ENCODE measurements at places on chromosomes 12 and 14. TPM values are rescaled to one million over a fixed set of nuclear protein-coding genes. Genes with fewer than 3 reads are reported as not detected.

- no peaks in the 10 kb centered on the region for H3K27me3 ChIP-seq
- no peaks in the 10 kb centered on the region for H3K36me3 ChIP-seq
- no peak overlapping the region for H3K4me3 ChIP-seq
- DNase-seq: no peak
- H3K4me1 ChIP-seq: peaks cover 17% of the 10 kb centered on the region
Observed at GRCh38 chr14:51546603-51547258, 105.0 kb upstream of the FRMD6 start.

- no peak overlapping the region for H3K4me3 ChIP-seq
- no peaks in the 10 kb centered on the region for H3K27me3 ChIP-seq
- H3K27ac ChIP-seq: no peak overlapping the region
- H3K36me3 ChIP-seq: no peaks in the 10 kb centered on the region
Observed at GRCh38 chr14:49173765-49174373, 412.3 kb downstream of the RPS29 start.

- DNase-seq: no peak
- H3K27ac ChIP-seq: no peak overlapping the region
- H3K27me3 ChIP-seq: no peaks in the 10 kb centered on the region
- no peaks in the 10 kb centered on the region for H3K4me1 ChIP-seq
Observed at GRCh38 chr12:67148265-67148664, 120.9 kb upstream of the CAND1 start.

CD4 gene
- polyA plus RNA-seq: 15.0 TPM

GRCh38 chr12:128823216-128823915, 392 bp downstream of the SLC15A4 start:
- no peak for DNase-seq
- H3K27ac ChIP-seq: peak overlapping the region; percentile 51
- no peaks in the 10 kb centered on the region for H3K27me3 ChIP-seq
- peak overlapping the region; percentile 73 for H3K4me3 ChIP-seq
- H3K4me1 ChIP-seq: peaks cover 3% of the 10 kb centered on the region

- H3K27me3 ChIP-seq: peaks cover 5% of the 10 kb centered on the region
- no peaks in the 10 kb centered on the region for H3K36me3 ChIP-seq
- H3K27ac ChIP-seq: no peak overlapping the region
- no peak overlapping the region for H3K4me3 ChIP-seq
- DNase-seq: no peak
Observed at GRCh38 chr14:61287196-61287595, 6.1 kb upstream of the TMEM30B start.

DNA sequence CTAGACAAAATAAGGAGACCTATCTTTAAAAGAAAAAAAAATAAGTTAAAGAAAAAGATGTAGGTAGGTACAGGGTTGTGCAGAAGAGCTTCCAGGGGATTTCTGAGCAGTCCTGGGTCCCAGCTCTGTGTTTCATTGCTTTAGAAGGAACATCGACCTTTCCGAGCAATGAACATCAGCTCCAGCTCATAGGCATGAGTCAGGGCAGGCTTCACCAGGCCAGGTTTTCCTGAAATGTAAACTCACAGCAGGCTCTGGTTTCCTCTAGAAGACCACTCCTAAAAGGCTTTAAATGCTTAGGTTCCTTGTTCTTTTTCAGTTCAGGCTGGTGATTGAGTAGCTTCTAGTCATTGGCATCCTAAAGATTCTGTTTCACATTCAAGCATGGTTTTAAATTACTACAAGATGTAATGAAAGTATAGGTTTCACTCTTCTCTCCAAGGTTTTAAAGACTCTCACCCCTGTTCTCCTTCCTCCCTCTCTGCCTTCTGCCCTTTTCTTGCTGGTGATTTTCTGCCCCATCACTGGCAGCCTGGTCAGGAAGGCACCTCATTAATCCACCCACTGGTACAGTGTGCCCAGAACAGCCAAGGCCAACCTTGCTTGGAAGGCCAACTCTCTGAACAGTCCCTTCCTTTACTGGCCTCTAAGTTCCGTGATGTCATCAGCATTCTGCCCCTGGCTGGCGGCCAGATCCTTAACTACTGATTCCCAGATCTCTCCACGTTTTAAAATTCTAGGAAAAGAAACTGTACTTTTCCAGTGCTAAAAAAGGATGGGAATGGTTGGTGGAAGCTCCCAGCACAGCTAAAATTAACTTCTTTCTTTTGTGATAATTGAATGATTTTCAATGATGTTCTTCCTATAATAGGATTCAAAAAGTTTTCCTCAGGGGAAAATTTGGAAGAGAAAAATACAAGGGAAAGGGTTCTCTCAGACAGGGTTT, 109.4 kb upstream of the HIF1A start:
- peak overlapping the region; percentile 97 for H3K27ac ChIP-seq
- no peaks in the 10 kb centered on the region for H3K36me3 ChIP-seq
- DNase-seq: peak; percentile 93
- no peak overlapping the region for H3K4me3 ChIP-seq
- H3K4me1 ChIP-seq: peaks cover 31% of the 10 kb centered on the region
- no peaks in the 10 kb centered on the region for H3K27me3 ChIP-seq

- DNase-seq: no peak
- no peaks in the 10 kb centered on the region for H3K36me3 ChIP-seq
- H3K4me1 ChIP-seq: peaks cover 10% of the 10 kb centered on the region
- no peak overlapping the region for H3K4me3 ChIP-seq
- no peaks in the 10 kb centered on the region for H3K27me3 ChIP-seq
Observed at GRCh38 chr14:89794096-89794495, 160.4 kb downstream of the EFCAB11 start.

DNA sequence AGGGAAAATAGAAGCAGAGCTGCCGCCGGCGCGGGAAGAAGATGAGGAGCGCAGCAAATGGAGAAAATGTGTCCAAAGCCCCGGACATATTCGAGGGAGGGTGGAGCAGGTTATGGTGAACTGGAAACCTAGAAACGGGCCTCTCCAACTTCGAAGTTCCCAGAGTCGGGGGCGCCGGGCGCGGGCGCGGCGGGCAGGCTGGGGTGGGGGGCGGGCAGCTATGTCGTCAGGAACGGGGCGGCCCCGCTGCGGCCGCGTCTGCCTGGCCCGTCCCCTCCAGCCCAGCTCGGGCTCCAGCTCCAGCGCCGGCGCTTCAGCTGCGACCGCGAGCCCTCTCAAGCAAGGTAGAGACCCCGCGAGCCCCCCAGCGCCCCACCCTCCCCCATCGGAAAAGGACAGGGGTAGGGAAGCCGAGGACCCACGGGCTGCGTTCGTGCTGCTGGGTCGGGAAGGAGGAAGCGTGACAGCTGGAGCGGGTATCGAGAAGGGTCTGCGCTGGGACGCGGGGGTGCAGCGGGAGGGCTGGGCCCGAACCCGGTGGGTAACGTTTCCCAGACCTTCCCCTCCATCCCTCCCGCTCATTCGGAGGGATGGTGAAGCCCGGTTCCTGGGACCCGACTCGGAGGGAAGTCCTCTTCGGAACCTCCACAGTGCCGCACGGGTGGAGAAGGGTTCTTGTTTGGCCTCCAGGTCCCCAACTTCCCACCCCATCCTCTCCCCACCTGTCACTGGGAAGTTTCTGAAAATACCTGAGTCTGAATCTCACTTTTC, 1.0 kb downstream of the DGKA start:
- peak overlapping the region; percentile 84 for H3K27ac ChIP-seq
- no peaks in the 10 kb centered on the region for H3K27me3 ChIP-seq
- no peaks in the 10 kb centered on the region for H3K36me3 ChIP-seq
- peak overlapping the region; percentile 78 for H3K4me3 ChIP-seq

- H3K27me3 ChIP-seq: no peaks in the 10 kb centered on the region
- DNase-seq: no peak
- no peak overlapping the region for H3K27ac ChIP-seq
Observed at GRCh38 chr14:64509036-64509435, 4.5 kb downstream of the ZBTB1 start.

GRCh38 chr12:2338381-2338780, 285.6 kb downstream of the CACNA1C start:
- H3K4me3 ChIP-seq: no peak overlapping the region
- no peak for DNase-seq
- H3K4me1 ChIP-seq: peaks cover 47% of the 10 kb centered on the region
- H3K36me3 ChIP-seq: no peaks in the 10 kb centered on the region

SARNP gene
- polyA plus RNA-seq: 99.6 TPM

MMP14 gene
- polyA plus RNA-seq: 375 TPM

LAG3 gene
- 0.41 TPM for polyA plus RNA-seq

DNA sequence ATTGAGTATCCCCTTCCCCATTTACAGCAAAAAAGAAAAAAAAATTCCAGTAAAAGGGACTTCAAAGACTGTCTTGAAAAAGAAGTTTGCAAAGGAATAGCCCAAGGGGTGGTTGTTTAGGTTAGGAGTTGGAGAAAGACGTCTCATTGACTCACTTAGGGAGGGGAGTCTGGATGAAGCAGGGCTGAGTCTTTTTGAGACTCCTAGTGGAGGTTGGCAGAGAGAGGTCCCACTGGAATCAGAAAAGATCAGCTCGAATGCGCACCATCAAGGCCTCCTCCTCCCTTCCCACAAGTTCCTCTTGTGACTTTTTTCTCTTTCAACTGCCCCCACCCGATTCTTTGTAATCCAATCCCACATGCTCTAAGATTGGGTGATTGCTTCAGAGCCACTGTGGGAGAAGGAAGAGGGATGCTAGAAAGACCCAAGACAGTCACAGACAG, 1.9 kb downstream of the ARHGEF40 start:
- peak; percentile 81 for DNase-seq
- peak overlapping the region; percentile 96 for H3K27ac ChIP-seq
- no peaks in the 10 kb centered on the region for H3K27me3 ChIP-seq
- H3K36me3 ChIP-seq: peaks cover 39% of the 10 kb centered on the region

DNA sequence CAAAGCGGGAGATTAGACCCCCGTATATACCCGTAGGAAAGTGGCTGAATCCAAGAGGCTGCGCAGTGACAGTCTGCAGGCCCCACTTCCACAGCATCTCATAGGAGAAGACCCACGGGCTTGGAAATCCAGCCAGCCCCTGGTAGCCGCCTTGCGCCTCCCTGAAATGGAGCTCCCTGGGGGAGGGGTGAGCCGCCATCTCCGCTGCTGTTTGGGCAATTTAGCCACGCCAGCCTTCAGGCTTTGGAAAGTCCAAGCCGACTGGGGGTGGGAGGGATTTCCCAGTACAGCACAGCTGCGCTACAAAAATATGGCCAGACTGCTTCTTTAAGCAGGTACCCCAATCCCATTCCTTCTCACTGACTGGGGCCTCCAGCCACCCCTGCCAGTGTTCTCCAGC, 53.4 kb downstream of the CAND1 start:
- no peaks in the 10 kb centered on the region for H3K4me1 ChIP-seq
- no peaks in the 10 kb centered on the region for H3K27me3 ChIP-seq
- H3K4me3 ChIP-seq: no peak overlapping the region
- DNase-seq: no peak

GRCh38 chr12:65560286-65560685, 264.0 kb upstream of the HMGA2 start:
- no peaks in the 10 kb centered on the region for H3K27me3 ChIP-seq
- no peaks in the 10 kb centered on the region for H3K36me3 ChIP-seq
- H3K27ac ChIP-seq: no peak overlapping the region
- DNase-seq: peak; percentile 32
- H3K4me3 ChIP-seq: no peak overlapping the region
- H3K4me1 ChIP-seq: peaks cover 29% of the 10 kb centered on the region

- no peaks in the 10 kb centered on the region for H3K36me3 ChIP-seq
- H3K27ac ChIP-seq: no peak overlapping the region
- no peaks in the 10 kb centered on the region for H3K27me3 ChIP-seq
Observed at GRCh38 chr14:86961106-86961716, 1031.8 kb downstream of the GALC start.

RDH16 gene
- not detected for polyA plus RNA-seq

DNA sequence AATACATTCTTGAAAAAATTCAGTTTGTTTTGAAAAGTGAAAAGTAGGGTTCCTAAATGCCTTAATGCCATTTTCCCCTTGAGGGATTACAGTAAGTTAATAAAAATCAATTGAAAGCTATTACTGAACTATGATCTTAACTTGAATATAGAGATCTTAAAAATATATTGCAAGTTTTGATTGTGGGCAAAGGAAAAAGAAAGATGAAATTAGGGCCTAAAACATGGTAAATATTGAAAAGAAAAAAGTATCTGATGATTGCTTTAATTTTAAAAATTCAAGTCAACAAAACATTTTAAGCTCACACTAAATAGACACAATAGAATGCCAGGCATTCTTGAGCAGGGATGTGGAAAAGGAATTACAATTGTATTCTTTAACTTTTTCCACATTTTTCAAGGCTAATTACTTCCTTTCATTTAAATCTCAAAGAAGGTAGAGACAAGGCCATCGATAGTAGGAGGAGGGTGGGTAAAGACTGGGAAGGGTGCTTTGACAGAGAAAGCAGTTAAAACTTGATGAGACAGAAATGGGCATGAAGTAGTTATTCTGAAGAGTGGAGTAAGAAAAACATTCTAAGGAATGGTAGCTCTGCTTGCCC, 294.4 kb downstream of the NELL2 start:
- no peak overlapping the region for H3K4me3 ChIP-seq
- H3K27ac ChIP-seq: no peak overlapping the region
- no peak for DNase-seq

DNA sequence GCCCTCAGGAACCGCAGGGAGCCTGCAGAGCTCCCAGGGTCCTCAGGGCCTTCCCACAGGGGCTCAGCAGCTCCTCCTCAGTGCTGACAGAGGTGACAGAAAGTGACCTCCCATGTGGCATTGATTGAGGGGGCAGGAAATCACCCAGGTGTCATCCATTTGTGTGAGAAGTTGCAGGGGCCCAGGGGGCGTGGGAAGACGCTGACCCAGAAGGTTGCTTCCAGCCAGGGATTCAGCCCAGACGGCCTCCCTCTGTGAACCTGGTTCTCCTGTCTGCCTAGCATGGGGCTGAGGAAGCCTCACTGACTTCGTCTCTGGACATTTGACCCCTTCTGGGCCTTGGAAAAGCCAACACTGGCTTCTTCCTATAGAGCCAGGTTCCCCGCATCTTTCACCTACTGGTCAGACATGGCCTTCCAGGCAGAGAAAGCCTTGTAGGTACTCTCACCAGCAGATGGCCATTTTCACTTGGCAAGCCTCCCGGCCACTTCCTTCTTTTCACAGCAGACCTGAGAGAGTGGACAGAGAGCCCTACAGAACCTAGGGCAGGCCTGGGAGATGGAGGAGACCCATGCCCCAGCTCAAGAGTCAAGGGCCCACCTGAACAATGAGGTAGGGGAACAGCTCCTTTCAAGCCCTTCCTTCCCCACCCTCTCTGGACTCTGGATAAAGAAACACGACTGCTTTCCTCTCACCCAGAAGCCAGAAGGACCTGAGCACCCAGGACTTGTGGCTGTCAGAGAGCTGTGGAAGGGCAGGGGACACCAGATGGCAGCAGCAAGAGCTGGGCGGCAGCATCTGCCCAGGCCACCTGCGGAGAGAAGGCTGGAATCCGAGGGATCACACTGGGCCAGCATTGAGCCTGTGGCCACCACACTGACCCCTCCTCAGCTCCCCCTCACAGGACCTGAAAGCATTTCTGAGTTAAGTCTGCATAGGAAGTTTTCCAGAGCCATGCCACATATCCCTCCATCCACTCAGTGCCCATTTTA, 377.8 kb downstream of the DPF3 start:
- DNase-seq: peak; percentile 69
- peaks cover 5% of the 10 kb centered on the region for H3K4me1 ChIP-seq
- peaks cover 12% of the 10 kb centered on the region for H3K27me3 ChIP-seq
- no peak overlapping the region for H3K27ac ChIP-seq
- no peaks in the 10 kb centered on the region for H3K36me3 ChIP-seq

GRCh38 chr14:84806622-84807021, 723.3 kb upstream of the FLRT2 start:
- no peak for DNase-seq
- no peaks in the 10 kb centered on the region for H3K36me3 ChIP-seq
- no peak overlapping the region for H3K27ac ChIP-seq
- H3K4me1 ChIP-seq: no peaks in the 10 kb centered on the region
- H3K4me3 ChIP-seq: no peak overlapping the region

GRCh38 chr12:88145567-88146505, 3.7 kb downstream of the TMTC3 start:
- no peak overlapping the region for H3K27ac ChIP-seq
- no peak for DNase-seq
- no peaks in the 10 kb centered on the region for H3K4me1 ChIP-seq
